T-helper 17 cell (primary cell): ENCODE measurements at places on chromosomes 1 and 21. TPM values are rescaled to one million over a fixed set of nuclear protein-coding genes. Genes with fewer than 3 reads are reported as not detected.

- no peak for DNase-seq
- peaks cover 8% of the 10 kb centered on the region for H3K36me3 ChIP-seq
- H3K27me3 ChIP-seq = no peaks in the 10 kb centered on the region
- no peak overlapping the region for H3K4me3 ChIP-seq
- H3K27ac ChIP-seq = no peak overlapping the region
- peaks cover 8% of the 10 kb centered on the region for H3K4me1 ChIP-seq
Observed at GRCh38 chr1:6188466-6188865, 8.3 kb upstream of the CHD5 start.

- H3K27me3 ChIP-seq = peaks cover 3% of the 10 kb centered on the region
- DNase-seq = no peak
- H3K4me3 ChIP-seq = no peak overlapping the region
- H3K27ac ChIP-seq = no peak overlapping the region
- no peaks in the 10 kb centered on the region for H3K36me3 ChIP-seq
Observed at GRCh38 chr1:17187051-17187450, 17.9 kb upstream of the PADI1 start.

DNA sequence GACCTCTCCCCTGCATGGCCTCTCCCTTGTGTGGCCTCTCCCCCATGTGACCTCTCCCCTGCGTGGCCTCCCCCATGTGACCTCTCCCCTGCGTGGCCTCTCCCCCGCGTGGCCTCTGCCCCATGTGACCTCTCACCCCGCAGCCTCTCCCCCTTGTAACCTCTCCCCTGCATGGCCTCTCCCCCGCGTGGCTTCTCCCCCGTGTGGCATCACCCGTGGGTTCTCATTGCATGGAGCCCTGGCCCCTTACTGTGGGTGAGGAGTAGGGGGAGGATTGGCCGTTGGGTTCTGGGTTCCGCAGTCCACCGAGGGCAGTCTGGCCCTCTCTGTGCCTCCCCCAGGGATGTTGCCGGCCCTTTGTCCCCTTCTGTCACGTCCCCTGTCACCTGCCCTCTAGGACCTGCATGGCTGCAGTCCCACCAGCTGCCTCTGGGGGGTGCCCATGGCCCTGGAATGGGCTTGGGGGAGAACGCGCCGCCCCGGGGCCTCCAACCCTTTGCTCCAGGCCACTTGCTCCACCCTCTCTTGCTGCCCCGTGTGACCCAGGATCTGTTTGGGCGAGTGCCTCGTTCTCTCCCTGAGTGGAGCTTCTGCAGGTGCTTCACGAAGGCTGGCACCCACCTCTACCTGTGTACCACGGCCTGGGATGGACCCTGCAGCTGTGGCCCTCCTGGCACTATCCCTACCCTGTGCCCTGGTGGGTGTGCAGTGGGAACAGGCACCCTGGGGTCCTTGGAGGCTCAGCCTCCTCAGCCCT is 21.3 kb downstream of the RRP1 start:
- H3K36me3 ChIP-seq = no peaks in the 10 kb centered on the region
- no peaks in the 10 kb centered on the region for H3K27me3 ChIP-seq
- no peak overlapping the region for H3K4me3 ChIP-seq
- H3K27ac ChIP-seq = peak overlapping the region; percentile 76

DNA sequence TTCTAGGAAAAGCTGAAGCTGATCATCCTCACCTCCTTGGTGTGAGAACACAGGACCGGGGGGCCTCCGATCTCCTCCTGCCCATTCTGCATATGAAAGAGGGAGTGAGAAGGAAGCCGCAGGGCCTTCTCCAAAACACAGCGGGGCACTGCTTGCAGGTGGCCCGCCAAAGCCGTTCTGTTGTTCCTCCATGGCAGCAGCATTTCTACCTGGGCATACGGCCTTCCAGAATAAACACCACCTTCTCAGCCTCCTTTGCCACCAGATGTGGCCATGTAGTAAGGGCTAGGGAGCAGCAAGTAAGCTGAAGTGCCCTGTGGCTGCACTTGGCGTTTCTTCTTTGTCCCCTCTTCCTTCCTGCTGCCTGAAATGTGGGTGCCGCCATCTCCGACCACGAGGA is 214.9 kb downstream of the TOMM20 start:
- no peak for DNase-seq
- no peaks in the 10 kb centered on the region for H3K36me3 ChIP-seq
- H3K4me1 ChIP-seq = peaks cover 18% of the 10 kb centered on the region
- H3K4me3 ChIP-seq = no peak overlapping the region

DNA sequence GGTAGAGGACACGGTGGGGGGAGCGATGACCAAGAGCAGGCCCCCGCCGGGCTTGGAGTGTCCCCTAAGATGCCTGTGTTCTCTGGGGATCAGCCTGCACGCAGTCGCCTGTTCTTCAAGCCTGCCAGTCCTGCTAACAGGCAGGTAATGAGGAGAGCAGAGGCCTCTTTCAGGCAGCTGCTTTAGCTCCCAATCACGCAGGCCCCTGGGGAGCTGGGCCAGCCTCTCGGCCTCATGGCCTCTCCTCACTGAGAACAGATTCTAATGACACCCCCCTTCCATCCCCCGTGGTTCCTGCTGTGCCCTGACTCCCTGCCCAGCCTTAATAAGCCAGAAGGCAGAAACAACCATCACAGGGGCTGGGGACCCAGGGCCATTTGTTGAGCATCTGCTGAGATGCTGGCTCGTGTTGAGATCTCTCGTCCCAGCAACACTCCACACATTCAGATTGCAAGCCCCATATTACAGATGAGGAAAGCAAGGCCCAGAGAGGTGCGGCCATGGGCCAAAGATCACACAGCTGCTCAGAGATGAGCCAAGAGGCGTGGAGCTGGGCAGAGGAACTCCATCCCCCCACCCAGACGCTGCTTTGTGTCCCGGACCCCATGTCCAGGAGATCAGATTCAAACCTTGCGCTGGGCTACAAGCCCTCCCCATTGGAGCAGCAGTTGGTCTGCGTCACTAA is 71.6 kb upstream of the CASZ1 start:
- DNase-seq = no peak
- H3K4me1 ChIP-seq = peaks cover 18% of the 10 kb centered on the region
- H3K4me3 ChIP-seq = peak overlapping the region; percentile 83
- H3K27me3 ChIP-seq = peaks cover 70% of the 10 kb centered on the region

GRCh38 chr1:100622037-100622436 is 84.1 kb downstream of the GPR88 start:
- H3K4me3 ChIP-seq = no peak overlapping the region
- no peak for DNase-seq
- H3K27ac ChIP-seq = no peak overlapping the region
- H3K36me3 ChIP-seq = peaks cover 2% of the 10 kb centered on the region
- H3K27me3 ChIP-seq = peaks cover 10% of the 10 kb centered on the region
- peaks cover 2% of the 10 kb centered on the region for H3K4me1 ChIP-seq

DNA sequence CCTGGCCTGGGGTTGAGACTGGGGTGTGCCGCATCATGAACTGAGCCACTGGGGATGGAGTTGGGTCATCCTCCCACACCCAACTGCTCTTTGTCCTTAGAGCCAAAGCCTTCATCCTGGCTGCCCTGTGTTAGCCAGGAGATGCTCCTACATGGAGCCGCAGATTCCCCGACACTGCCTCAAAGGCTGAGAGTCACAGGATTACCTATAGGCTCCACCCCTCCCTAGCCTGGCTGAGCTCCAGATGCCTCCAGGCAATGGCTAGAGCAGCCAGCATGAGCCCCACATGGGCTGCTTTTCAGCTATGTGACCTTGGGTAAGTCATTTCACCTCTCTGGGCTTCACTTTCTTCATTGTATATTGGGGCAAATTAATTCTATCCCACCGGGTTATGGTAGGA is 119.9 kb upstream of the POU3F1 start:
- H3K36me3 ChIP-seq = no peaks in the 10 kb centered on the region
- no peak for DNase-seq
- no peak overlapping the region for H3K27ac ChIP-seq
- no peaks in the 10 kb centered on the region for H3K4me1 ChIP-seq

GRCh38 chr1:175220853-175221556 is 28.4 kb upstream of the KIAA0040 start:
- H3K4me3 ChIP-seq = no peak overlapping the region
- H3K4me1 ChIP-seq = peaks cover 13% of the 10 kb centered on the region
- no peaks in the 10 kb centered on the region for H3K27me3 ChIP-seq
- peak overlapping the region; percentile 68 for H3K27ac ChIP-seq
- no peaks in the 10 kb centered on the region for H3K36me3 ChIP-seq

DNA sequence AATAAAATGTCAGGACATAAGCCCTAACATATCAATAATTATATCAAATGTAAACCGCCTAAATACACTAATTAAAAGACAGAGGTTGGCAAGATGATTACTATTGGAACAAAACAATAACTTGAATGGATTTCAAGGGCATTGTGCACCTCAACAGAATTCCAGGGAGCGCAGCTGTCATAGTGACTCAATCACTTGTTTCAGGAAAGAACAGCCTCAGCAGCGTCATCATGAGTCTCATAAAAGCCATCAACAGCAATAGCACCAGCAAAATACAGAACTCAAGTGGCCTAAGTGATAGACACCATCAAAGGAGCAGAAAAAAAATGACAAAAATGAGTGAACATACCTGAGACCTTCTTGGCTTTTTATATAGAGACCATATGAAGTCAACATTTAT is 632.7 kb upstream of the NR5A2 start:
- H3K4me3 ChIP-seq = no peak overlapping the region
- no peak overlapping the region for H3K27ac ChIP-seq
- H3K36me3 ChIP-seq = no peaks in the 10 kb centered on the region
- peaks cover 13% of the 10 kb centered on the region for H3K27me3 ChIP-seq
- H3K4me1 ChIP-seq = no peaks in the 10 kb centered on the region
- DNase-seq = no peak

DNA sequence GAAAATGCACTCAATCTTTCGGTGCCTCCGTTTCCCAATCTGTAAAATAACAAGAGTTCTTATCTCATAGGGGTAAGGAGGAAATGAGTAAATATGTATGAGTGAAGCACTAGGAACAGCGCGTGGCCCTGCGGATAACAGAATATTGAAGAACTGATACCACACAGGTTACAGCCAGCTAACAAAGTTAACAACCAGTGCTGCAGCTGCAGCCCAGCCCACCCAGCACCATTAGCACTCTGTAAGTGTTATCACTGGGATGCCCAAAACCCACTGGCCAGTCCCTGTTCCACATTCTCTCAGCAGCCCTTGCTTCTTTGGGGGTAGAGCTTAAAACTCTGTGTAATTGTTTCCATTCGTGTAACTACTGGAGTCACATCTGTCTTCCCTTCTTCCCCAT is 89.5 kb downstream of the VWA5B1 start:
- peaks cover 9% of the 10 kb centered on the region for H3K4me1 ChIP-seq
- H3K36me3 ChIP-seq = peaks cover 3% of the 10 kb centered on the region
- H3K27ac ChIP-seq = no peak overlapping the region

DNA sequence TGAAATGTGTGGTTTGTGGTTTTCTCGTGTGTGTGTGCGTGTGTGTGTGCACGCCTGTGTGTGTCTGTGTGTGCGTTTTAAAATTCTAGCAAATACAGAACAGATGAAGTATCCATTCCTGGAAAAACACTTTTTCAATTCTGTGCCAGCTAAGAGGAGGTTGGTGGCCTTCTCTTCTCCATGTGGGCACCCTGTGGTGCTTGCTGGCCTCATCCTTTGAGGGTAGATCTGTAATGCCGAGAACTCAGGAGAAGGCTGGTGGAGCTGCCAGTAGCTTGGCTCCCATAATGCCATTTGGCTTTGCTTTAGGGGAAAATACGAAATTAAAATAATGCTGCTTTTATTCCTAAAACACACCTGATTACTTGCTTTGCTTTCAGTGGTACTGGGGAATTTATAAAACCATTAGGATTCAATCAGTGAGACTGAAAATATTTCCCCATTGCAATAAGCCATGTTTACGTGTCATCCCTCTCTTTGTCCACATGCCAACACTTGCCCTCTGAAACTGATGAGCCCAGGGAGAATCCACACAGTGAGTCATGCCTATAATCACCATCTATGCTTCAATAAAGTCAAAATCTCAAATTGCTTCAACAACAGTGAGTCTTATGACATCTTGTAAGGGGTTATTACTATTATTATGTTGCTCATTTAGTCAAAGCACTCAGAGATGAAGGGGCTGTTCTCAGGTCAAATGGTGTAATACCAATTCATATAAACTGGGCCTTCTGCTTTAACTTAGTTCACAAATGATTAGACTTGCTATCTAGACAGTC is 39.2 kb downstream of the ABCA4 start:
- no peak overlapping the region for H3K27ac ChIP-seq
- no peaks in the 10 kb centered on the region for H3K36me3 ChIP-seq
- no peak for DNase-seq
- peaks cover 73% of the 10 kb centered on the region for H3K27me3 ChIP-seq
- H3K4me3 ChIP-seq = no peak overlapping the region

DNA sequence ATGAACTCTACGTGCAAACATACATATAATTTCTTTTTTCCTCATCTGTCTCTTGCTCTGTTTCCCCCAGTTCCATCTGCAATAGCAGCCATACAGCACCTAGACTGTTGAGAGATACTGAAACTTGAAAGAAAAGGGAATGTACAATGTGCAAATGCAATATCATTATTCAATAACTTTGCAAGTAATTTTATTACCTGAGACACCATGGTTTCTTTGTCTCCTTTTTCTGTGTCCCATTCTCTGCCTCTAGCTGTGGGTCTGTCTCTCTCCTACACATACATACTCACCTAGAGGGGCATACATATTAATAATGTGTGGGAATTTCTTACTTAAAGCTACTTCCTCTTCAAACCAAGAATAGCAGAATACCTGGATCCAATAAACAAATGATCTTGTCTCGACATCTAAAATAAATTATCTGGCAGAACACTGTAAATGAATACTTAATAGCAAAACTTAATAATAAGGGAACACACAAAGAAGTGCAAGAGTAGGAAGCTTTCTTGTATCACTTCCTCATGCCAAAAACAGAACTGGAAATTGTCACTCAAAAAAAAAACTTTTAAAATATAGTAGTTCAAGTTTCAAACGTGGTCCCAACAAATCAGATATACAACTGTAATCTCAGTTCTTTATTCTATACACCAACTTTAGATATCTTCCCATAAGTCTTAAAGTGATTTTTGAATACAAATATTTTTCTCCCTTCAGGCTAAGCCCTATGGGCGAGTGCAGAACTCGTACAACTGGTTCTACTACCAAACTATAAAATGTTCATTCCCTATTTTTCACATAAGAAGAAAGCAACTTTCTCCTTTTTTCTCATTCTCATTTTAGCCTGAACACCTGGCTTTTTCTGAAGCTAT is 194.6 kb downstream of the NRIP1 start:
- H3K36me3 ChIP-seq = no peaks in the 10 kb centered on the region
- DNase-seq = no peak
- peak overlapping the region; percentile 9 for H3K27ac ChIP-seq
- H3K4me1 ChIP-seq = peaks cover 18% of the 10 kb centered on the region
- peaks cover 13% of the 10 kb centered on the region for H3K27me3 ChIP-seq
- H3K4me3 ChIP-seq = no peak overlapping the region

STUM gene
- total RNA-seq = not detected

PLPPR5 gene
- total RNA-seq = not detected

TAF13 gene
- total RNA-seq = 24.3 TPM

CENPF gene
- 2.0 TPM for total RNA-seq

HSPA13 gene
- 24.1 TPM for total RNA-seq
